ENCODE measurements at places on chromosomes 3 and 15.

GRCh38 chr3:84961521-84962255 is 2.9 kb downstream of the CADM2 start:
- peaks cover 10% of the 10 kb centered on the region for H3K4me1 ChIP-seq
- H3K4me3 ChIP-seq: no peak overlapping the region
- H3K27me3 ChIP-seq: peaks cover 50% of the 10 kb centered on the region
- H3K27ac ChIP-seq: no peak overlapping the region
- no peaks in the 10 kb centered on the region for H3K36me3 ChIP-seq
- DNase-seq: no peak

DNA sequence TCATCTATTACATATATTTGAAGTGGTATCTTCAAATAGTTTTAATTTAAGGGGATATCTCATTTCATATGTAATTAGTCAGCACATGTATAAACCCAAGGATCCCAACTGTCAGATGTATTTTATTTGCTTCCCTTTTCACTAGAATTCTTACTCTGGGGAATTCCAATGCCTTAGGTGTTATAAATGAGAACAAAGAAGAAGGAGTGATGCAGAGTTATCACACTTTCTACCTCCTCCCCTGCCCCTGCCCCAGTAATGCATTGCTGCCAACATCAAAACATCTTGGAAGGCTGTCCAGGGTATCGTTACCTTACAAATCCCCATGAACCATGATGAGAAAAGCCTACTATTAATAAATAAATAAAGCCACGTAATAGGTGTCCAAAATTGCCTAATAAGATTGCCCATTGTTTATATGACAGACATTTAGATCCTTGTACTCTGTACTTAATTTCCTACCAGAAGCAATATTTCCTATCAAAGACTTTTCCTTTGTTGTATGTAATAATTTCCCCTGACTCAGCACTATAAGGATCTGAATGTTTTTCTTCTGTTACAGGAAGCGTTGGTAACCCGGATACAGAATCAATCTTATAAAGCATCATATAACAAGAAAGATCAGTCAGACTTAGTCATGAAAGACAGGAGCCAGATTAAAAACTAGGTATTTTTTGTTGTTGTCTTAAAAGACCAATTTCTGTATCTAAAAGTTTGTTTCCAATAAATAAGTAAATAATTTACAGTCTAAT is 38.8 kb downstream of the CBLB start:
- no peak for DNase-seq
- no peak overlapping the region for H3K27ac ChIP-seq
- no peak overlapping the region for H3K4me3 ChIP-seq
- H3K27me3 ChIP-seq: no peaks in the 10 kb centered on the region

GRCh38 chr15:40926659-40927494 is 2.3 kb upstream of the DLL4 start:
- DNase-seq: no peak
- no peaks in the 10 kb centered on the region for H3K36me3 ChIP-seq
- peaks cover 76% of the 10 kb centered on the region for H3K4me1 ChIP-seq

DNA sequence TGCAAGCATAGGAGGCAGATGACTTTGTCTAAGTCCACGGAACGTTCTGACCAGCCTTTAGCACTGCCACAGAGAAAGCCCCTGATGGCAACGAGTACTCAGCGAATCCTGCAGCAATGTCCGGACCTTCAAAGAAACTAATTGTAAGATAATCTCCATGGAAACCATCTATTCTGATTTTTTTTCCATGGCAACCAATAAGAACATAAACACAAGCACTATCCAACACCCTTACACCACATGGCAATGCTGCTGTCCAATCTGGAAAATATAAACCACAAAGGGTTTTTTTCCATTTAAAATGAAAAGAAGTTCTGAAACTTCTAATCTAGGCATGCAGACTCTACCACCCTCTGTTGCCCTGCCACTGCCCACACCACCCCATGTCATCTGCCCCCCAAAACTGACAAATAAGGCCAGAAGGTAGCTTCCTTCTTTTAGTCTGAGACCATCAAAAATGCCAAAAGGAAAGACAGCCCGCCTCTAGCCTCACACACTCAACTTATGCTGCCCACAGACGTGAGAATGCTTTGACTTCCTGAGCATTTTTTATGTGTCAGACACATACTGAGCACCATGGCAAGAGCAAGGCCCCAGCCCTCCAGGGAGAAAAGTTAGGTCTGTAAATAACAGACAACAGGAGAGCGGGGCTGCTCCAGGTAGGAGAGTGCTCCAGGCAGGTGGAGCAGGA is 44.5 kb downstream of the POC1A start:
- no peak overlapping the region for H3K27ac ChIP-seq
- H3K4me3 ChIP-seq: no peak overlapping the region
- H3K36me3 ChIP-seq: no peaks in the 10 kb centered on the region
- DNase-seq: no peak
- no peaks in the 10 kb centered on the region for H3K27me3 ChIP-seq

GRCh38 chr3:104388619-104389018 is 978.1 kb upstream of the ALCAM start:
- no peak overlapping the region for H3K27ac ChIP-seq
- H3K36me3 ChIP-seq: no peaks in the 10 kb centered on the region
- H3K27me3 ChIP-seq: no peaks in the 10 kb centered on the region
- no peak for DNase-seq
- no peak overlapping the region for H3K4me3 ChIP-seq

DNA sequence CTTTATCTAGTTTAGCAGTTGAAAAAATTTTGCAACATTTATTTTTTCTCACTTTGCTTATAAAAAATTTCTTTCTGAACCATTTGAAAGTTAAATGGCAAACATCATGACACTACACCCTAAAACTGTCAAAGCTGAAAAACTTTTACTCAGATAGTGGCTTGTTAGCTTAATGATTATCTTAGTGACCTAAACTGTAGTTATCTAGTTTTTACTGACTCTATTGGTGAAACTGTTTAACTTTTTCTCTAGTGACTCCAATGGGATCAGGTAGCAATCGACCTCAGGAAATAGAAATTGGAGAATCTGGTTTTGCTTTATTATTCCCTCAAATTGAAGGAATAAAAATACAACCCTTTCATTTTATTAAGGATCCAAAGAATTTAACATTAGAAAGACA is 13.3 kb downstream of the FBXO22 start:
- DNase-seq: no peak
- H3K27ac ChIP-seq: no peak overlapping the region
- no peaks in the 10 kb centered on the region for H3K36me3 ChIP-seq
- H3K4me1 ChIP-seq: peaks cover 2% of the 10 kb centered on the region
- no peak overlapping the region for H3K4me3 ChIP-seq

- no peak overlapping the region for H3K27ac ChIP-seq
- no peak for DNase-seq
- H3K27me3 ChIP-seq: no peaks in the 10 kb centered on the region
Observed at GRCh38 chr15:66834881-66835878, 133.1 kb downstream of the SMAD6 start.

DNA sequence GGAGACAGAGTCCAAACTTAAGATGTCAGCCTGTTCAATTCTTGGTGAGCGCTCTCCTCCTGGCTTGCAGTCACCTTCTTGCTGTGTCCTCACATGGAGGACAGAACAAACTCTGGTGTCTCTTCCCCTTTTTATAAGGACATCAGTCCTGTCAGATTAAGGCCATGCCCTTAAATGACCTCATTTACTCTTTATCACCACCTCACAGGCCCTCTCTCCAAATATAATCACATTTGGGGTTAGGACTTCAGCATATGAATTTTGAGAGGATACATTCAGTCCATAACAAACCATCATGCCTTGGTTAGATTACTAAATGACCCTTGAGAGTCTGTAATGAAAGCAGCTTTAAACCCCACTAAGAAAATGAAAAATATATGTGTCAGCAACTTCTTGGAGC is 175.2 kb downstream of the TAFA4 start:
- DNase-seq: no peak
- no peak overlapping the region for H3K27ac ChIP-seq
- no peaks in the 10 kb centered on the region for H3K27me3 ChIP-seq
- H3K36me3 ChIP-seq: no peaks in the 10 kb centered on the region
- H3K4me1 ChIP-seq: no peaks in the 10 kb centered on the region
- no peak overlapping the region for H3K4me3 ChIP-seq

DNA sequence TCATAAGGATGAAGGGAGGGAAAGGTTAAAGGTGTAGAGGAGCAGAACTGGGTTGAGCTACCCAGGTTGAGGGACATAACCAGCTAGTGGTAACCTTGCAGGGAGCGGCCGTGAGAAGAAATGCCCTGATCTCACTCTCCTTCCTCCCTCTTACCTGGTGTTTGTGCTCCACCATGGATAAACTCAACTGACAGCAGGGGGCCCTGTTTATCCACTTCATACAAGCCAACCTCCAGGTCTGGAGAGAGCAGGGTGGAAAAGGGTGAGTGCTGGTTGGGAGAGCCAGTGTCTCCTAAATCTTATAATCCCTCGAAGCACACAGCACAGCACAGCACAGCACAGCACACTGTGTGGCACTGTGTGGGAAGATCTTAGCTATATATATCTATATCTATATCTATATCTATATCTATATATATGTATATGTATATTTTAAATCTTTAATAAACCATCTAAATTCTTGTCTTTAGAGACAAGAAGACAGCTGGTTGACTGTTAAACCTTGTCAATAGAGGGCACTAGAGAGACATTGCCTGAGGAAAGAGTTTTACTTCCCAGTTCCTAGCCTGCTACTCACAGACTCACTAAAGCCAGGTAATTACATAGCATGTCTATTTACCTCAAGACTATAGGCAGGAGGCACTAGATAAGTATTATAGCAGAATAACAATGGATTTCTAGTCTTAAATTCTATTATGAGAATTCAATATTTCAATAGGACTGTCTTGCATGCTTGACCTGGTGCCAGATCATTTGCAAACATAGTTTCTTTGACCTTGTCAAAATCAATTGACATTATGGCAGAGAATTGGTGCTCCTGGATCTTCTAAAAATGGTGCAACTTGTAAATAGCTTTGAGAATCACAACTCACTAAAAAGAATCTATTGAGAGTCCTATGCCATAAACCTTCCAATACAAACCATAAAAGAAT is 21.7 kb upstream of the FMN1 start:
- no peak overlapping the region for H3K27ac ChIP-seq
- no peaks in the 10 kb centered on the region for H3K4me1 ChIP-seq
- no peaks in the 10 kb centered on the region for H3K36me3 ChIP-seq
- H3K27me3 ChIP-seq: no peaks in the 10 kb centered on the region

DNA sequence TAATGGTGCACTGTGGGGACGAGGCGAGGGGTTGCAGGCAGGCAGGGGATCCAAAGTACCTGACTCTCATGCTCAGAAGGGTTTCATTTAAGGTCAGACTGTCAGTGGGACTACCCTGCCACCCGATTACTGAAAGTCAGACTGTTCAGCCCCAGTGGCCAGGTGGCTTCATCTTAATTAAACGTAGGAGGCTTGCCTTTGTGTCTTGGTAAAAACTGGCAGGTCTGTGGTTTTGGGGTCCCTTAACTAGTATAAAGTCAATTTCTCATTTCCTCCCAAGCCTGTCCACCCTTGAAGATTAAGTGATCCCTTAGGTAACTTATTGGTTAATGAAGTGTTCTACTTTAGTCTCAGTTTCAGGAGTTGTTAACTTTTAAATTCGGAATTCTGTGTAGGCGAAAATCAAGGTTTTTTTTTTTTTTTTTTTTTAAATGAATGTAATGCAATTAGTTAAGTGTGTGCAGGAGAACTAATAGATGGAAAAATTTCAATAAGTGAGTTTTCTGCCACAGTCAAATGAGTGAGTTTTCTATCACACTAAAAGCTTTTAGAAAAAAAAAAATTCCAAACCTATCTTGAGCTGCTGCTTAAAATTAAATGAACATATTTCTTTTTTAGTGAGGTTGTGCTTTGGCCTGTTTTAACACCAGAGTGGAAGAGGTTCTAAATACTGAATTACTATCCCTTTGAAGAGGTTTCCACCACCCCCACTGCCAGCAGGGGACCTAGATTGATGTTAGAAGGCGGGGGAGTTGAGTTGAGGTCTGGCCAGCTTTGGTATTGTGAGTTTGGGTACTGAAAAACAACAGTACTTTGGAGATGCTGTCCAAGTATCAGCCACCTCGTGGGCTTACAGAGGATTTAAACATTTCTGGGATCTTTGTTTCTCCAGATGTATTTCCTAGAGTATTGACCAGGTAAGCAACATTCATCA is 15.2 kb downstream of the ITPR1 start:
- H3K27me3 ChIP-seq: no peaks in the 10 kb centered on the region
- no peak overlapping the region for H3K27ac ChIP-seq
- no peaks in the 10 kb centered on the region for H3K36me3 ChIP-seq
- no peak for DNase-seq
- H3K4me1 ChIP-seq: peaks cover 27% of the 10 kb centered on the region
- no peak overlapping the region for H3K4me3 ChIP-seq

GRCh38 chr3:190552021-190552420 is 38.1 kb downstream of the IL1RAP start:
- no peaks in the 10 kb centered on the region for H3K4me1 ChIP-seq
- H3K27ac ChIP-seq: no peak overlapping the region
- H3K4me3 ChIP-seq: no peak overlapping the region
- H3K27me3 ChIP-seq: no peaks in the 10 kb centered on the region
- DNase-seq: no peak

- H3K4me3 ChIP-seq: peak overlapping the region; percentile 23
- peaks cover 55% of the 10 kb centered on the region for H3K27me3 ChIP-seq
- H3K36me3 ChIP-seq: no peaks in the 10 kb centered on the region
- peaks cover 5% of the 10 kb centered on the region for H3K4me1 ChIP-seq
- no peak for DNase-seq
- peak overlapping the region; percentile 25 for H3K27ac ChIP-seq
Observed at GRCh38 chr15:78619022-78619950, 1.5 kb downstream of the CHRNA3 start.

DNA sequence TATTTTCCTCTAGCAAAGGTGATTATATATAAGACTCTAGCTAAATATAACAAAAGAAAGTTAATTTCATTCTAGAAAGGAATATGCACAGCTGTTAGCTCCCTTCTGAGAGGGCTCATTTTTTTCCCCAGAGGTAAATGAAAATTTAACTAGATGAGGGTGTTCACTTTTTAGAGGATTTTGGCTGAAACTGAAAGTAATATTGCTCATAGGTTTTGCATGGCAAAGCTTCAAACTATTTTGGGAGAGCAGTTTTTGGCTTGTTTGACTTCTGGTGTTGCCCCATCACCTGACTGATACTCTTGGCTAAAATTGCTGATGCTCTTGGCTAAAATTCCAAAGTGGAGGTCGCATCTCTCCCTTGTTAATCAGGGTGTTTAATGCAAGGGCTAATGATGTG is 311.9 kb downstream of the EDEM1 start:
- H3K27me3 ChIP-seq: no peaks in the 10 kb centered on the region
- no peak for DNase-seq
- H3K4me3 ChIP-seq: no peak overlapping the region
- no peaks in the 10 kb centered on the region for H3K36me3 ChIP-seq
- no peaks in the 10 kb centered on the region for H3K4me1 ChIP-seq

GRCh38 chr3:190577225-190577624 is 63.3 kb downstream of the IL1RAP start:
- H3K27me3 ChIP-seq: no peaks in the 10 kb centered on the region
- no peaks in the 10 kb centered on the region for H3K4me1 ChIP-seq
- H3K36me3 ChIP-seq: no peaks in the 10 kb centered on the region
- H3K4me3 ChIP-seq: no peak overlapping the region
- H3K27ac ChIP-seq: no peak overlapping the region

DNA sequence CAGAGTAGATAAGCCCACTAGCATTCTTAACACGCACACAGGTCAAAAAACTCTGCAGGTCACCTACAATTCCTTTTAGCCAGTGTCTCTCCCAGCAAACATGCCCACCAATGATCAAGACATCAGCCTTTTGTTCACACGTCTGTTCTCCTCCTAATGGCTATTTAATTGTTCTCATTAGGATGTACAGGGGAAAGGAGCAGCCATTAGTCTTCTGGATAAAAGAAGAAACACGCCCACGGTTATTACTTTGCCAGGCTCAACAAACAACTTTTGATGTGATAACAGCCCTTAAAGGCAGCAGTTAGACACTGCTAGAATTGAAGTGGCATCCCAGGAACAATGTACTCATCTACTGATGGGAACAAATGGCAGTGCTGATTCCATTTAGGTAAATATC is 108.8 kb downstream of the NTRK3 start:
- H3K36me3 ChIP-seq: no peaks in the 10 kb centered on the region
- H3K27ac ChIP-seq: no peak overlapping the region
- H3K27me3 ChIP-seq: no peaks in the 10 kb centered on the region
- no peak overlapping the region for H3K4me3 ChIP-seq
- DNase-seq: no peak
